ENCODE measurements at places on chromosomes 1 and 21.

DNA sequence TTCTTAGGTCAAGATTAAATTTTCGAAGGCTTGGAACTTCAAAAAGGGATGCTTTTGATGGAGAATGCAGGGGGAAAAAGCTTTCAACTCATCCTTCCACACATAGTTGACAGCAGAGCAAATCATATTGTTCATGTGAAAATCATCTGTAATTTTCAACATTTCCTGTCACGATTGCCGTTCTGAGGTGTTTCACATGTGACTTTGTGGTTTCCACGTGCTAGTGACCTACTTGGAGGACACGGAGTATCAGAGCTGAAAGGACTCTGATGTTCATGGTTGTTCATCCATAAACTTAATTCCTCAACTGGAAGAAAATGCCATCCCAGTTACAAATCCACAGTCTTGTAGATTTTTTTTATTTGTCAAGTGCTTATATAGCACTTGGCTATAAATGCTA is 79.1 kb downstream of the ZP4 start:
- no peak for DNase-seq

DNA sequence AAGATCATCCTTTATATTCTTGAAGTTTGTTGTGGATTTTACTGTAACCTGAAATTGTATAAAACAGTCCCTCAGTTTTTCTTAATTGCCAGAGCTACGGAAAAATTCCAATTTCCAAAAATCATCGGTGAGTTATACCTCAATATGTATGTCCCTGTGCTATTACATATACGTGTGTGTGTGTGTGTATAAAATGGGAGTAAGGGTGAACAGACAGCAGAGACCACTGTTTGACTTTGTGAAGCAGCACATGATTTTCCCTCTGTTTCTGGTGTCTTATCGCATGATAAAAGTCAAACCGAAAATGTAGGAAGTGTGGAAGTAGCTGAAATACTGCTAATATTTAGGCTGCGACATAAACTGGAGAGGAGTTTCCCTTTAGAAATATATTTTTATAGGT is 1.2 kb downstream of the OR2T1 start:
- DNase-seq: no peak

- DNase-seq: no peak
These were observed 70.9 kb upstream of the PPP2R5A start for GRCh38 chr1:212214325-212214724.

GRCh38 chr1:197321811-197322210 is 53.8 kb downstream of the CRB1 start:
- DNase-seq: no peak

- DNase-seq: no peak
These were observed 17.4 kb downstream of the CYYR1 start for GRCh38 chr21:26555540-26556146.

DNA sequence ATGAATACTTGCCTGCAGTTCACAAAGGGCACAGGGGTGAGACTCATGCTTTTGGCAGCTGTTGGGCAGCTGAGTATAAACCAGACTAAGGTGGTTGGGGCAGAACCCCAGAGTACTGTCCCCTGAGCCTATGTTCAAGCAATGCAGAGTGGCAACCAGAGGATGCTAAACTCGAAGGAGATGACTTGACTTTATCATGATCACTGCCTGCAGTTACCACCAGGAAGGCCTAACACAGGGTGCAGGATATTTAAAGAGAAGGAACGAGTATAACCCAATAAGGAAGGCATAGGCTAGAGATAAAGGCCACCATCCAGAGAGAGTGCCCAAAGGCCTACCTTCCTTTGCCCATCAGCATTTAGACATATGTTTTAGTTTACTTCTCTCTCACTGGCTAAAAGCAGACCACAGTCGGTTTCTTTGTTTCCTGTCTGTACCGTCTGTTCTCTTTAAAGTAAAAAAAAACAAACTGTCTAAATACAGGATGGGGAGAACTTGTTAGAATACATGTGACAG is 83.3 kb downstream of the MPZL1 start:
- no peak for DNase-seq

GRCh38 chr1:145824499-145824842 is 471 bp downstream of the POLR3C start:
- DNase-seq: no peak

GRCh38 chr1:30986755-30987154 is 78.2 kb upstream of the SDC3 start:
- DNase-seq: no peak

DNA sequence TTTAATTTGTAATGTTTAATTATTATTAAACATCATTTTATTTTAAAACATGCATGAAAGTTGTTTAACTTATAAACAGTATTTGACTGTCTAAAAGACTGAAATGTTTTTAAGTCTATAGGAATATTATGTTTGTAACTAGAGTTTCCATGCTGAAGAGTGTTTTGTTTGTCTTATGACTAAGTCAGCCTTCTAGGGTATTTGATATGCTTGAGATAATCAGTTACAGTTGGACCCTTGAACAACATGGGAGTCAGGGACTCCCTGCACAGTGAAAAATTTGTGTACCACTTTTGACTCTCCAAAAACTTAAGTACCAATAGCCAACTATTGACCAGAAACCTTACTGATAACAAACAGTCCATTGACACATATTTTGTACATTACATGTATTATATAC is 45.5 kb upstream of the KANK4 start:
- DNase-seq: no peak

DNA sequence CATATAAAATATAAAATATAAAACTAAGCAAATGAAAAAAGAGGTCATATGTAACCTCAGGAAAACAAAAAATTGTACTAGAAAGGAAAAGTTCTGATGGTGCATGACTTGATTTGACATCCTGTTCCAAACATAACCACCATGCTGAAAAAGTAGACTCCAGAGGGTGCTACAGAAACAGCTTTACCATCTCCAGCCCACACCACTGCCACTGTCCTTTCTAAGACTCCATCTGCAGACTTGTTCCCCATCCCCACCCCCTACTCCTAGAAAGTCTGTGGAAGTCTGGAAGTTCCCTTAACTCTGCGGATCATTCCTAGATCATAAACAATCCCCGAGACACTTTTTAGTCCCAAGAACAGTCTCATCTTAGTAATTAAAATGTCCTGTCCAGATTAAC is 20.5 kb downstream of the GLIS1 start:
- DNase-seq: no peak

DNA sequence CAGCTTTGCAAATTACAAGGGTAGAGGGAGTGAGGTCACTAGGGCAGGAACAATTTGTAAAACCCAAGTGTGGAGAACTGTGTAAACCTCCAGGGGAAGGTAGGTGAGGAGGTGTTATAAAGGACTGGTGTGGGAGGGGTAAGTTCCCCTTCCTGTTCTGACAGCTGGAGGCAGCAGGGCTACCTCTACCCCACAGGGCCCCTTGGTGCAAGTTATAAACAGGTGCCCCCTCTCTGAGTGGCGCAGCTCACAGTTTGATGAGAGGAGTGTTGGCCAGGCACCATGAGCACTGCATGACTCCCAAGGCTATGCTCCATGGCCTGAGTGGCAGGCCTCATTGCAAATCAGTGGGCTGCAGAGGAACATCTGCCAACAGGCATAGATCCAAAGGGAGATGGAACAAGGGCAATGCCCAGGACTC is 41.0 kb downstream of the MFSD2A start:
- no peak for DNase-seq

- DNase-seq: no peak
These were observed 102.3 kb downstream of the OMA1 start for GRCh38 chr1:58443986-58444868.

- DNase-seq: peak; percentile 62
These were observed 126.4 kb downstream of the CLIC6 start for GRCh38 chr21:34795175-34795547.

DNA sequence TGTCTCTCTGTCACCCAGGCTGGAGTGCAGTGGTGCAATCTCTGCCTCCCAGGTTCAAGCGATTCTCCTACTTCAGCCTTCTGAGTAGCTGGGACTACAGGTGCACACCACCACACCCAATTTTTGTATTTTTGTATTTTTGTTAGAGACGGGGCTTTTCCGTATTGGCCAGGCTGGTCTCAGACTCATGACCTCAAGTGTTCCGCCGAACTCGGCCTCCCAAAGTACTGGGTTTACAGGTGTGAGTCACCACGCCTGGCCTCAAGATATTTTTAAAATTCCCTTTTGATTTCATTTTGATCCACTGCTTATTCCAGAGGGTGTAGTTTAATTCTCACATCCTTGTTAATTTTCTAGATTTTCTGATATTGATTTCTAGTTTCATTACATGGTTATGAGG is 3.8 kb downstream of the IFI44L start:
- DNase-seq: no peak

- peak; percentile 20 for DNase-seq
These were observed 54.6 kb downstream of the GORAB start for GRCh38 chr1:170586321-170587252.

GRCh38 chr1:200916152-200916551 is 21.5 kb downstream of the INAVA start:
- DNase-seq: no peak

- no peak for DNase-seq
These were observed 690.7 kb downstream of the NCAM2 start for GRCh38 chr21:21688889-21689288.

GRCh38 chr1:37825506-37825905 is 17.5 kb upstream of the YRDC start:
- no peak for DNase-seq

GRCh38 chr1:159084152-159084551 is 7.6 kb upstream of the AIM2 start:
- DNase-seq: no peak

- no peak for DNase-seq
These were observed 96.5 kb downstream of the KCNN3 start for GRCh38 chr1:154773551-154773950.

- no peak for DNase-seq
These were observed 6.9 kb downstream of the TRAPPC10 start for GRCh38 chr21:44018813-44019567.

DNA sequence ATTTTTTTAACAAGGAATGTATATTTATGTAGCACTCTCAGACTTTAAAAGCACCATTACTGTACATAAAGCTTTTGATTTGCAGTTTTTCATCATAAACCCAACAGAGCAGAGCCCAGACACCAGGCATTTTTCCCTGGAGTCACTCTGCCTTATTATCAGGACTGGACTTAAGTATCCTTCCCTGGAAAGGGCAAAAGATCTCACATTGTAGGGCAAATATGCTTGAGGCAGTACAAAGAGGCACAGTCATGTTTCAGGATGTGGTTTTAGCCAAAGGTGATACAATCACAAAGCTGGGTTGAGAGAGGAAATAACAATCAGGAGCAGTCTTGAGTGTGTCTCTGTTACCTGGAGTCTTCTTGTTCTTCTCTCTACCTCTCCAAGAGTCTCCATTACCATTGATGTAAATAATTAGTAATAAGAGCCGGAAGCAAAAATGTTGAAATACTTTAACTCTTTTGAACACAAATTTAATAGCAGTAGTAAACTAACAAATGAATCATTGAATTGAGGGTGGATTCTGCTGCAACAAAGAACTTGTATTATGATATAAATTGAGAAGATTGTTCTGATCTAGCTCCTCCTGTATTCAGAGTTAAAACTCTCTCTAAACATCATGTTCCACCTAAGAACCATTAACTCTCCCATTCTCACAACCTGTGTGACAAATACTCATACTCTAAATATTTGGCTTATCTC is 160.5 kb downstream of the LTN1 start:
- no peak for DNase-seq

DNA sequence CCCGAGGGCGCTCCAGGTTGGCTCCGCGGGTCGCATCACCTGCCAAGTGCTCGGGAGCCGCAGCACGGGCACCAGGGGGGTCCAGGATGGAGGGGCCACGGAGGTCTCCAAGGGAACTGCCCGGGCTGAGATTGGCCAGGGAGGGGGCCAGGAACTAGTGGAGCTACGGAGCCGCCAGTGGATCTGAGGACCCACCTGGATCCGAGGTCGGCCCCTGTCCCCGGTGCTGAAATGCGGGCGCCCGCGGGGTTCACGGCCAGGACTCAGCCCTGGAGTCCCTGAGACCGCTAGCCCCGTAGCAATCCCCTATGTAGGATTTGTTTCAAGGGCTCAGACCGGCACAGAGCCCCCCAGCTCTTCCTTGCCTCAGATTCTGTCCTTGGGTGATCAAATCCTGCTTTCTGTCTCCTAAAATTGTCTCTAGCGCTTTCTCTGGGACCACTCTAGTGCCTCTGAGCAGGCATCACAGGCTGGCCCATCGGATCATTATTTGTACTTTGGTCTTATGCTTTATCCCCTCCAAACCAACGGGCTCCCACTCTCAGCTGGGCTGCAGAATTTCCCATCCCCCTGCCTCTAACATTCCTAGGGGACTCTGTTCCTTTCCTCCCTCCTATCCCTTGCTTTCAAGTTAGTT is 27.3 kb downstream of the KIAA2013 start:
- DNase-seq: peak; percentile 17

DNA sequence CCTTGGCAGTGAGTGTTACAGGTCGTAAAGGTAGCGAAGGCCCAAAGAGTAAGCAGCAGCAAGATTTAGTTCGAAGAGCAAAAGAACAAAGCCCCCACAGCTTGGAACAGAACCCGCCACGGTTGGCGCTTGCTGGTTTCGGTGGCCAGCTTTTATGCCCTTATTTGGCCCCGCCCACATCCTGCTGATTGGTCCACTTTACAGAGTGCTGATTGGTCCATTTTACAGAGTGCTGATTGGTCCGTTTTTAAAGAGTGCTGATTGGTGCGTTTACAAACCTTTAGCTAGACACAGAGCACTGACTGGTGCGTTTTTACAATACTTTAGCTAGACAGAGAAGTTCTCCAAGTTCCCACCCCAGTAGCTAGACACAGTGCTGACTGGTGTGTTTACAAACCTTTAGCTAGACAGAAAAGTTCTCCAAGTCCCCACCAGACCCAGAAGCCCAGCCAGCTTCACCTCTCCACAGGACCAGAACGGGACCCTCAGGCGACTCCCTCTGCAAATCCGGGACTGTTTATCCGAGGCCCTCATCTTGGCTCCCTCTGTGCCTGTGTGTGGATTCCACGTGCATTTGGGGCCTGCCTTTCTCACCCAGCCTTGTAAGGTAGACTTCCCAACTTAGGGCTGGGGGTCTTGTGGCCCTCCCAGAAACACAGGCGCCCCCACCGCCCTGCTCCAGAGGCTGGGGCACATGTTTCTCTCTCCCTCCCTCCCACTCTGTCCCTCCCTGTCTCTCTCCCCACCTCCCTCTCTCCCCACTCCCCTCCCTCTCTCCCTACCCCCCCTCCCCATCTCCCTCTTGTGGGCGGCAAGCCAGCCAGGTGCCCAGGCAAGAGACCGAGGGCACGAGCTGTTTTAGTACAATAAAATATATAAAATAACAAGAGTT is 12.6 kb downstream of the FTCD start:
- no peak for DNase-seq

Measured in lung (tissue), 17 donors.